DMS79 treated with DMSO at 0.1 percent for 48 hours (cell line): ENCODE measurements at places on chromosomes 1 and 21.

GRCh38 chr1:57844382-57844980, 420.6 kb upstream of the DAB1 start:
- DNase-seq = no peak

DNA sequence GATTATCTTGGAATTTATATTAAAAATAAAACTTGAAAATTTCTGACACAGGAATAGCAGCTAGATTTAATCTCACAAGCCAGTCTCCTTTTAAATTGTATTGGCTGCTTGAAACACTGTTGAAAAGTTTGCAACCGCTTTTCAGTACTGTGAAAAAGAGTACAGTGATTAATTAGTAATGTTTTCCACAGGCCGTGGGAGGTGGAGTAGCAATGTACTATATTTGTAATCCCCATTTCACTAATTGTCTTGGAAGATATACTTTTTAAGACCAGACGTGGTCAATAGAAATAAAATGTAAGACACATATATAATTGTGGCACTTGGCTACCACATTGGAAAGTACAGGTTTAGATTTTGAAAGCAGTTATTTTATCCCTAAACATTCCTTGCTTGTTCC, 40.8 kb upstream of the MYOCOS start:
- DNase-seq = no peak

DNA sequence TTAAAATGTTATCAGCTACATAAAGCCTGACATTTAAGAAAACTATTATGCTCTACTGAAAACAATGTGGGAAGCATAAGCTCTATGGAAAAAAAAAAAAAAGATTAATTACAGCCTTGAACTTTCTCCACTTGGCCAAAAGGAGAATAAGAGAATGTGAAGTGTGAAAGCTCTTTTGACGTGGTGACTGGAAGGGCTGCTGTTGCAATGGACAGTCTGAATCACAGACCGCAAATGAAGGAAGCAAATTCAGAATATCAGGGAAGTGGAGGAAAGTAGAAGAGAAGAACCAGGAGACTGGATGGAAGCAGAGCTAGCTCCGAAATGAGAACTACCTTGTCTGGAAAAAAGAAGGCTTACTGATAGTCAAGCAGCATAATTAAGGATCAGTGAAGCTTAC, 106.8 kb downstream of the AK5 start:
- DNase-seq = no peak

DNA sequence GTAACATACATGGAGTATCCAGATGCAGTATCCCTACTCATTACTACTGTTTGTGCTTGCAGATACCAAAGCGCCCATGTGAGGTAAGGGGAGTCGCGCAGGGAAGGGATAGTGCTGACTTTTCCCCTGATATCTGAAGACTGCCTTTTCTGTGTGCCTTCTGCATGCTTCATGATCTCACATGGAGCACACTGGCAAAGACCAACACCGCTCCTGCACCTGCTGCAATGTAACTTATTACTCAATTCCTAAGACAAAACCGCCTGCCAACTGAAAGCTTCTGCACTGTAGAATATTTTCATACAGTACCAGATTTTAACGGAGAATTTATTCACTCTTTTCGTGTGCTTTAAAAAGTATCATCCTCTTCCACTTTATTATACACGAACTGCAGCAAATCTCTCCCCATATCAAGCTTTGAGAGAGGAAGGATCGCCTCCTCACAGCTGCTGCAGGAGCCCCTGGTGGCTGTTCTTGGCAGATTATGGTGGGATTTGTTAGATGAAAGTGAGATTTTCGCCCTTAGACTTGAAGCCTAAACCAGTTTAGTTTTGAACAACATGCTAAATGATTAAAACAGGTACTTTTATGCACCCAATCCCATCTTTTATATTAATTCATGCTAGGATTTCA, 99.1 kb downstream of the PTPN14 start:
- no peak for DNase-seq

GRCh38 chr1:200909071-200909470, 14.4 kb downstream of the INAVA start:
- DNase-seq = no peak
